ENCODE measurements at places on chromosomes 1 and 21.

DNA sequence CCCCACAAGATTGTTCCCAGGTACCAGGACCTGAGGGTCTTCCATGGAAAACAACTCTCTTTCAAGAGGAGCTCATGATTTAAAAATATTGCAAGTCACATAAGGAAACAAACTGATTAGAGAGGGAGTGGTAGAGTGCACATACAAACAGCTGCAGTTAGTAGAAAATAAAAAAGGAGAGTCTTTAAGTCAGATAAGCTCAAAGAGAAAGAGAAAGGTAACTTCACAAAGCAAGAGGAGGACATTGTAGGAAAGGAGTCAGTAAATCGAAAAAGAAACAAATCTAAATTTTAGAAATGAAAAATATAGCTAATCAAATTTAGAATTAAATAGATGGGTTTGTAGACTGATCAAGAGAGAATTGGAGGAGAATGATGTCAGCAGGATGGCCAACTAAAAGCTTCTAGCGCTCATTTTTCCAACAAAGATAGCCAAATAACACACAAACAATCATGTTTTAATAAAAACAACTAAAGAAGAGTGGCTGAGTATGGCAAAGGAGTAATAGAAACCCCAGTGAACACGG is 86.1 kb upstream of the CD53 start:
- no peak for DNase-seq

DNA sequence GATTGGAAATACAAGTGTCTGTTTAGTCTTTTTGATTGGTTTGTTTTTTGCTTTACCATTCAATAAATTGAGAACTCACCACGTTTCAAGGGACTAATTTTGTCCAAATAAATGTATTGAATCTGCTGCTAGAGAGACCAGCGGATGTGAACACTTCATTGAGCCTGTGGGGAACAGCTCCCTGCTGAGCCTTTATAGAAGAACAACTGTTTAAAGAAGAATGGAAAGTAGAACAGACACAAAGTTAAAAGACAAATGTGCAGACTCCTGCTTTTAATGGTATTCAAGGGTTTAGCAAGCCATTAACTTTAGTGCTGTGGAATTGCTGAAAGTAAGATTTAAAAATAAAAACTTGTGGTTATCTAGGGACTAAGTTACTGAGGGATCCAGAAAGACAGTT is 817.7 kb upstream of the B3GALT2 start:
- peak; percentile 12 for DNase-seq

GRCh38 chr1:23561076-23561812 is 1.9 kb upstream of the ID3 start:
- no peak for DNase-seq

DNA sequence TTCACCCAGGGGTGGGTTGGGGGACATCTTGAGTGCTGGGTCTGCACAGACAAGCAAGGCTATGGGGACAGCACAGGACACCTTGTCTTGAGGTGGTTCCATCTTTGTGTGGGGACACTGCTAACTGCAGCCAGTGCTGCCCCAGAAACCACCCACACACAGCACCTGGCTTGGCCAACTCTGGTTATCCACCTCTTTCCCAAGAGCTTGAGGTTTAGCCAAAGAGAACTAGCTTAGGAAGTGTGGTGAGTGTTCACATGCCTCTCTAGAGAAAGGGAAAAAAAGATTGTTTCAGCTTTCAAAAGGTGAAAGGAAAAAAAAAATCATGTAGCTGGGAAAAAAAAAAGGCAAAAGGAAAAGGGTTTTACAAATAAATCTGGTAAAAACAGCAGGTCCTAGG is 32.4 kb downstream of the BCAR3 start:
- DNase-seq = no peak

- DNase-seq = no peak
Measured at GRCh38 chr21:21508859-21509258, 510.6 kb downstream of the NCAM2 start.

- no peak for DNase-seq
Measured at GRCh38 chr1:119253366-119253765, 112.9 kb upstream of the WARS2 start.

- DNase-seq = no peak
Measured at GRCh38 chr1:100428160-100428559, 75.9 kb downstream of the CDC14A start.

DNA sequence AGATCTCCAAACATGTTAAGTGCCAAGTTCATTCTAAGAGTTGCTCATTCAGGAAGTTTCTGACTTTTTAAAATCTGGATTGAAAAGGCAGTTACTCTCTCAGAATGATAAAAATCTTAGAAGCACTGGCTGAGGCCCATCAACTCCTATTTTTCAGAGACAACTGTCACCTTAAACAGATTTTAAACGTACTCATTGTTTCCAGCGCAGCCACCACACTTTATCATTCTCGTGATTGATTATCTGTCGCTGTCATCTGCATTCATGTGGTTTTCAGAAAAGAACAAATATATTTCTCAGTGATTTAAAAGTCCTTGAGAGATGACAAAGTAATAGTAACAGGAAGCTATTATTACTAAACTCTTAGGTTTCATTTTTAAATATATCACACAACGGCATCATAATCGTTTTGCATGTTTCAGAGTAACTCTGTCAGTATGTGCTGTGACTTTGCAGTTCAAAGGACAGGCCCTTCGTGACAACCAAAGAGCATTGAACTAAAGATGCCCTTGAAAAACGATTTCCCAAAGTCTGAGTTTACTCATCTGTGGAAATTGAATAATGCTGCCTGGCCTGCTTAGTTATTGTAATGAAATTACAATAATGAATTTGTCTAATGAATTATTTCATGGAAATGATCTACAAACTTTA is 14.9 kb upstream of the KCNK1 start:
- DNase-seq = no peak

- no peak for DNase-seq
Measured at GRCh38 chr1:159914252-159915018, 10.9 kb downstream of the TAGLN2 start.

DNA sequence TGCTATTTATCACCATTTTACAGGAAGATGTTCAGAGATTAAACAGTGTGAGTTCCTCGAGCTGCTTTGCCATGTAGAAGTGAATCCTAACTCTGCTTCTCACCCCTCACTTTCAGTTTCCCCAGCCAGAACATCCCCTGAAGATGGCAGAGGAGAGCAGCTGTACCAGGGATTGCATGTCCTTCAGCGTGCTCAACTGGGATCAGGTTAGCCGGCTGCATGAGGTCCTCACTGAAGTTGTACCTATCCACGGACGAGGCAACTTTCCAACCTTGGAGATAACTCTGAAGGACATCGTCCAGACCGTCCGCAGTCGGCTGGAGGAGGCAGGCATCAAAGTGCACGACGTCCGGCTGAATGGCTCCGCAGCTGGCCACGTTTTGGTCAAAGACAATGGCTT is 16.9 kb downstream of the TENT5C start:
- DNase-seq = no peak

GRCh38 chr1:167722152-167722869 is 529 bp downstream of the MPZL1 start:
- DNase-seq = peak; percentile 78

- no peak for DNase-seq
Measured at GRCh38 chr1:183033205-183033604, 10.0 kb downstream of the LAMC1 start.

- DNase-seq = peak; percentile 14
Measured at GRCh38 chr1:77036560-77036959, 169.3 kb downstream of the ST6GALNAC5 start.

DNA sequence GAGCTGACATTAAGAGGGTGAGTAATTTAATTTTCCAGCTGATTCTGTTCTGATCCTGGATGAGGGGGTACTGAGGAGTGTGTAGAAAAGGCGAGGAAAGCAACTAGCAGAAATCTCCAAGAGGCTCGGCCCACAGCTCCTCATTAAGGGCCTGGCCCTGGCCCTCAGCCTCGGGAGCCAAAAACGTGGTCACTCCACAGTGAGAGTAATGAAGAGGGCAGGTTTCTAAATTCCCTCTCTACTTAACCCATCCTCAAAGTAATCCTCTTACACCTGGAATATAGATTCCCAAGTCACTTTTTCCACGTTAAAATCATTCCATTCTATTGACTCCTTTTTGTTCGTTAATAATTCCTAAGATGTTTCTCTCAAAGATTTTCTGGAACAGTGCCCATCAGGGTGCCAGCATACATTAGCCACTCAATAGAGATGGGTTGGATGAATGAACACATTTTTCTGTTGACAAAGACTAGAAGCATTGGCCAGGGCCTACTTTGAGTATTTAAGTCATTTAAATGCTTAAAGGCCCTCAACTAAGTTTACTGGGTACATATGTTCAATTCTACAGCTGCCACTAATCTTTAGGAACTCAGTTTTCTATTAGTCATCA is 1.1 kb upstream of the COL11A1 start:
- DNase-seq = no peak

DNA sequence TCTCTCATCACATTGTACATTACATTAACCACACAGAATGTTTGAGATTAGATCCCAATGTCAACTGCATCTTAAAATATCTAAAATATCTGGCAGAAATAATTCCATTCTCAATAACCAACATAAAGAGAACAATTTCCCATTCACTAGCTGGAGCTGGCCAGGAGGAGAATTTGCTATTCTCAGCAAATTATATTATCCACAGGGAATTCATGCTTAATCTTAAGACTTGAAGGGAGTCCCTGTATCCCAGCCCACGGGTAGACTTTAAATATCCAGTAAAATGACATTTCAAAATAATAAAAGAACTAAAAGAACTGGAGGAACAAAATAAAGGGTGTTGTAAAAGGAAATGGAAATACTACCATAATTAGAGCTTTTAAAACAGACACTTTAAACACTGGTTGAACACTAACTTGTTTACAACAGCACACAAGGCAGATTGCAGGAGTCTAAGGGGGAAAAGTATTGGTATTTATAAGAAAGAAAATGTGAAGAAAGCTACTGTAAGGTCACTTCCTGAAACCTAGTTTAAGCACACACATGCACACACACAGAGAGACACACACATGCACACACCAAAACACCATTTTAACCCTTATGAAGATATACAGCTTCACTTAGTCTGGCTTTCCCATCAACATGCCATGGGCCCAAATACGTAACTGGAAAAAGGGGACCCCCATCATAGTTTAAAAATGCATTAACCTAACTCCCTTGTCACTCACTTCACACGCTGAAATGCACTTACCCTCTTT is 107.0 kb downstream of the PTPN14 start:
- DNase-seq = no peak

GRCh38 chr1:230568008-230568407 is 74.3 kb upstream of the COG2 start:
- peak; percentile 39 for DNase-seq

GRCh38 chr1:42740851-42741580 is 980 bp upstream of the CLDN19 start:
- peak; percentile 46 for DNase-seq

- no peak for DNase-seq
Measured at GRCh38 chr1:228090613-228091081, 8.1 kb downstream of the ARF1 start.

DNA sequence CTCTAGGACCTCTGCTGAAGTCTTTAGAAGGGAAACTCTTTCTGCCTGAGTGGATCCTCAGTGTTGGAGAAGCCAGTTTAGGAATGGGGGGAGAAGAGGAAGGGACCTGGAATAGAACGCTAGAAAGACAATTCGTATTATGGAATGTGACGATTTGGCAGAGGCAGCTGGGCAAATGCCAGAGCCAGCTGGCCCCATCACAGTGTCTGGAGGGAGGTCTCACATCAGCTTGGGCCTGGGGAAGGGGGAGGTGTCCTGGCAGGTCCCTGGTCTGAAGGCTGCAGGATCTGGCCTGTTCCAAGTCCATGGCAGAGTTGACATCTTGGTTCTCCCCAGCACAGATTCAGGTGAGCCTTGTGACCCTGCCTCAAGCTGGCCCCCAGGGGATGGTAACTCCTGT is 11.3 kb downstream of the TMCC2 start:
- DNase-seq = no peak

- no peak for DNase-seq
Measured at GRCh38 chr21:36147911-36148310, 8.7 kb upstream of the DOP1B start.

- DNase-seq = no peak
Measured at GRCh38 chr1:212860713-212861581, 2.9 kb downstream of the FLVCR1 start.
